Glomerular endothelial cell (primary cell): ENCODE measurements at places on chromosomes 7 and 10. TPM values are rescaled to one million over a fixed set of nuclear protein-coding genes. Genes with fewer than 3 reads are reported as not detected.

WDR86 gene
- 1.5 and 4.3 TPM in 2 replicates for total RNA-seq

CYP2C9 gene
- total RNA-seq: not detected in 2 replicates

VPS26A gene
- 43.9 and 55.7 TPM in 2 replicates for total RNA-seq

PCGF6 gene
- 11.5 and 11.9 TPM in 2 replicates for total RNA-seq

TNKS2 gene
- 47.1 and 50.3 TPM in 2 replicates for total RNA-seq

SPRN gene
- 0.64 and 0.92 TPM in 2 replicates for total RNA-seq

RBP4 gene
- total RNA-seq: not detected in 2 replicates

TMEM270 gene
- total RNA-seq: not detected in 2 replicates

MBL2 gene
- not detected in 2 replicates for total RNA-seq

NPC1L1 gene
- total RNA-seq: not detected in 2 replicates

SFRP5 gene
- total RNA-seq: not detected in 2 replicates

TEX47 gene
- not detected in 2 replicates for total RNA-seq

SBDS gene
- total RNA-seq: 87.8 and 114 TPM in 2 replicates

DNA sequence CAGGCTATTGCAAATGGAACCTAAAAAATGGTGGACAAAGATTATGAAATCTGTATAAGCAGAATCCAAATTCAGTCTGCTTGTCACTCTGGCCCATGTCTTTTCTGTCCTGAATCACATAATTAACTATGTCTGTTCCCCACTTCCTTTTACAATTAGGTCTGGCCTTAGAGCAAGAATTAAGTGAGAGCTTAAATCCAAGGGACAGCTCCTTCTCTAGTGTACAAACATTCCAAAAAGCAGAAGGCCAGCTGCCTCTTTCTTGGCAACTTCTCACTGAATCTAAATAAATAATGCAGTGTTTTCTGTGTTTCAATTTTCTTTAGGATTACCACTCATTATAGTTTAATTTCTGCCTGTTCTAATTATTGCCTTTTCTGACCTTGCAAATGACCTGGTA is 39.3 kb upstream of the NEBL start:
- no peak for DNase-seq

DNA sequence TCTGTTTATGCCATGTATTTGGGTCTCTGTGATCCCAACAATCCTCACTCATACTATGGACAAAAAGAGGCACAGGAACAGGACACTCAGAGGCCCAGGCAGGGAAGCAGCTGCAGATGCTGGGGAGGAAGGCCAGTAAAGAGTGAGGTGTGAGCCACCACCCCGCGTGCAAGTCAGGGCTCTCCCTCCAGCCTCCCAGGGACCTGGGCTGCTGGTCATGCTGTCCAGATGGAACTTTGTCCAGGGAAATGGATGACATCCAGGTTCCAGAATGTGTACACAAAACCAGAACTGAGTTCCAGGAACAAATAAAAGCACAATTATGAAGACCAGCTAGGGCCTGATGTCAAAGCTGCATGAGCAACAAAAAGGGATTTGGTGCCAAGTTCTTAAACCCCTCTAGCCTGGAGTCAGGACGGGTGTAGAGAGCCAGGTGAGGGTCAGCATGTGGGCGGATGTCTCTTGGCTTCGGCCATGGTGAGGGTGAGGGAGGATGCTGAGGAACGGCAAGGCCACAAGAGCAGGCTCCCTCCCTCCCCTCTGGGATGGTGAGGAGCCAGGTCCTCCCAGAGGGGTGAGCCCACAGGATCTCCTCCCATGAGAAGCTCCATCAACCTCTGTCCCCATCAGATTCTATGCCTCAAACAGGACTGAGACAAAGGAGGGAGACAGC is 739.7 kb downstream of the PARD3 start:
- no peak for DNase-seq

- no peak for DNase-seq
Measured at GRCh38 chr7:86720306-86720705, 76.6 kb downstream of the GRM3 start.

GRCh38 chr7:44104860-44105771 is 971 bp downstream of the AEBP1 start:
- no peak for DNase-seq

DNA sequence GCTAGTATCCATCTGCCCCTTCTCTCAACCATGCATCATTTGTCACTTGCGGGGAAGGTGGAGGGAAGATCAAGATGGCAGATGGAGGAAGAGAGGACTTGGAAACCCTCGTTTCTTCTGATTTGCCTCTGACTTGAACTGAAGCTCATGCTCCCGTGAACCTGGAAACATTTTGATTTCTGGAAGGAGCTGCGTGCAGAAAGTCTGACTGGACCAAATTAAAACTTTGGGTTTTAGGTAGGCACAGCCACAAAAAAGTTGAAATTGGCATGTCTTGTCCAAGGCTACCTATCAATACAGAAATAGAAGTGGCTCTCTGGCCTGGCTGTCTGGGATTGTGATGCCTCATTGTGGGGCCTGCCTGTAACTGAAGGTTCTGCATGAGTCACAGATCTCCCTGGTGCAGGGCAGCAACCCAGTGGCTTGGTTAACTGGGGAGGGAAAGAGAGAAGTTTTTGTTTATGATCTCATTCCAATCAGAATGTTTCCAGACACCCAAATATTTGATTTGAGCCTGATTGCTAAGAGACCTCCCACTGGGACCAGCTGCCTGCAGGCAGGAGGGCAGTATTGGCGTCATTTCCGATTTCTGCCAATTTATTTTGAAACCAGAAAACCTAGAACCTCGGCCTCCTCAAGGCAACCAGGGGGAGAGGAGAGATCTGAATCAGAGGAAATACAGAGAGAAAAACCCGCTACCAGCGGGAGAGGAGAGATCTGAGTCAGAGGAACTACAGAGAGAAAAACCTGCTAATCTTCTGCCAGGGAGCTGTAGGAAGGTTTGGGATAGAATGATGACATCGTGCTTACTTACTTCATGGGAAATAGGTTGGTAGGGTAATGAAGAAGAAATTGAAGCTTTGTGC is 363.6 kb downstream of the ANKRD30A start:
- DNase-seq: no peak

GRCh38 chr10:1268831-1269230 is 212.6 kb downstream of the WDR37 start:
- DNase-seq: no peak

DNA sequence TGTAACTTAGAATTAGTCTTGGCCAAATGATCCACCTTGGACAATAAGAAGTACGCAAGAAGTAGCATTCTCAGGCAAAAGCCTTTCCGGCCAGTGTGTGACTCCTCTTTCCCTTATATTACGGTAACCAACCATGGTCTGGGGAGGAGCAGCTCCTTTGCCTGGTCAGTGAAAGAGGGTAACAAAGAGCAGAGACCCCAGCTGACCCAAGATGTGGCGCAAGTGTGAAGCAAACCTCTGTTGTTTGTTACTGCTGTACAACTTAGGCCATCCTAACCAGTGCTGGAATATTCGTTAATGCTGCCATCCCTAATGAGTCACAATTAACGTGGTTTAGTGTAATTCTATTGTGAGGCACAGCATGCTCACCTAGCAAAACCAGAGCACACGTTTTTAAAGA is 44.0 kb downstream of the HIPK2 start:
- no peak for DNase-seq

DNA sequence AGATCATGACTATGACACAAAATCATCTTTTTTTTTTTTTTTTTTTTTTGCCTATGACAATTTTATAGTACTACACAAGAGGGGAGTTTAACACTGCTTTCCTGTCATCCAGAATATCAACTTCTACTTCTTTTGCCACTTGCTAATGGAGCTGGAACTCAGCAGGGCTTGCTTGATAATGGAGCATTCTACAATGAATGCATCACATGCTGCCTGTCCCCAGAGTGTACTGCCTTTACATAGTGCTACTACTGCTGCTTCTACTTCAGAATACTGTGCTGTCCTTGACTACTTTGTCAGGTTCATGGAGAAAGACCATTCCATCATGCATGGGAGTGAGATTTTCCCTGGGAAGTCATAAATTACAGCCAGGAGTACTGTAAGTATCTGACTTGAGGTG is 338.6 kb upstream of the SEMA3A start:
- DNase-seq: no peak

GRCh38 chr10:27783660-27784059 is 38.0 kb upstream of the MKX start:
- DNase-seq: peak; percentile 16

DNA sequence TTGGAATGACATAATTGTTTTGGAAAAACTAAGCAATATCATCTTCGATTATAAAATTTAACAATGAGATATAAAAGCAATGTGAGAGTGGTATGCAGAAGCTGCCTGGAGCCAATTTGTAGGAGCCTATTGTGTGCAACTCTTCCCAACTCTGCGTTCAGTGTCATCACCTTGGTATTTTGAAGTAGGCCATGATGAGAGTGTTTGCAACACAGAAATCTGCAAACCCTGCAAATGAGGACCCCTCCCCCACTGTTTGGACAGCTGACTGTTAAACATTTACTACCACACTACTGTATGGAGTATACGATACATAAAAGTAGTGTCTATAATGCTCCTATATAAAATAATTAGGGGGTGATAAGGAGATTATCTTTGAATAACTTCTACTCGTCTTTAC is 531.3 kb downstream of the ATRNL1 start:
- no peak for DNase-seq

DNA sequence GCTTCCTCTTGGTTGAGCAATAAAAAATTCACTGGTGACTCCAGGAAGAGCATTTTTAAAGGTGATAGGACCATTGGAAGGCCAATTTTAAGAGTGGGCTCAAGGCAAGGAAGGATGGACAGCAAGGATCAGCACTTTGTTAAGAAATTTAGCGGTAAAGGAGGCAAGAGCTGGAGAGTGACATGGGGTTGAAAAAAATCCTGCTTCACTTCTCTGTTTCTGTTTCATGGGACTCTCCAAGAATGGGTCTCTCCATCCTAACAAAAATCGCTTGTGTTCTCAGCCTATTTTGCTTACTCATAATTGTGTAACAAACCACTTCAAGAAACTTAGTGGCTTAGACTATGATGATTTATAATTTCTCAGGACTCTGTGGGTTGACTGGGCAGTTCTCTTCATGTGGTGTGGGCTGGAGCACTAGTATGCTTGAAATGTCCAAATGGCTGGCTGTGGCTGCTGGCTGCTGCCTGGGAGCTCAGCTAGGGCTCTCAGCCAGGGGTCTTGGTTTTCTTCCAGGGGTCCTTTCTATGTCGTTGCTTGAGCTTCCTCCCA is 59.8 kb upstream of the ZNRF2 start:
- no peak for DNase-seq

- no peak for DNase-seq
Measured at GRCh38 chr7:30904561-30904960, 7.1 kb upstream of the AQP1 start.

- no peak for DNase-seq
Measured at GRCh38 chr10:76977901-76978300, 659.7 kb downstream of the KCNMA1 start.

DNA sequence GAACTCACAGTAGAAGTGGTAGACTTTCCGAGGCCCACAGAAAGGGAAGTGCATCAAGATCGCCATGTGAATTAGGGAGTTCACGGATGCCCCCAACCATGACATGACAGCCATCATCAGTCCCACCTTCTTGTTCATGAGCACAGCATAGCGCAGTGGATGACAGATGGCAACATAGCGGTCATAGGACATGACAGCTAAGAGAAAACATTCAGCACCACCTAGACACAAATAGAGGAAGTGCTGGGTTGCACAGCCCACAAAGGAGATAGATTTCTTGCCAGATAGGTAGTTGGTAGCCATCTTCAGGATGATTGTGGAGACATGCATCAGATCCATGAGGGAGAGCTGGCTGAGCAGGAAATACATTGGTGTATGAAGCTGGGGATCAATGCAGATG is 342 bp downstream of the OR2AE1 start:
- no peak for DNase-seq

- DNase-seq: no peak
Measured at GRCh38 chr10:11653758-11654471, 42.5 kb upstream of the USP6NL start.

GRCh38 chr7:23619141-23619540 is 22.0 kb downstream of the CCDC126 start:
- no peak for DNase-seq

GRCh38 chr10:78924319-78925003 is 144.3 kb upstream of the ZMIZ1 start:
- no peak for DNase-seq

- DNase-seq: no peak
Measured at GRCh38 chr10:7789390-7789789, 1.4 kb downstream of the ATP5F1C start.

DNA sequence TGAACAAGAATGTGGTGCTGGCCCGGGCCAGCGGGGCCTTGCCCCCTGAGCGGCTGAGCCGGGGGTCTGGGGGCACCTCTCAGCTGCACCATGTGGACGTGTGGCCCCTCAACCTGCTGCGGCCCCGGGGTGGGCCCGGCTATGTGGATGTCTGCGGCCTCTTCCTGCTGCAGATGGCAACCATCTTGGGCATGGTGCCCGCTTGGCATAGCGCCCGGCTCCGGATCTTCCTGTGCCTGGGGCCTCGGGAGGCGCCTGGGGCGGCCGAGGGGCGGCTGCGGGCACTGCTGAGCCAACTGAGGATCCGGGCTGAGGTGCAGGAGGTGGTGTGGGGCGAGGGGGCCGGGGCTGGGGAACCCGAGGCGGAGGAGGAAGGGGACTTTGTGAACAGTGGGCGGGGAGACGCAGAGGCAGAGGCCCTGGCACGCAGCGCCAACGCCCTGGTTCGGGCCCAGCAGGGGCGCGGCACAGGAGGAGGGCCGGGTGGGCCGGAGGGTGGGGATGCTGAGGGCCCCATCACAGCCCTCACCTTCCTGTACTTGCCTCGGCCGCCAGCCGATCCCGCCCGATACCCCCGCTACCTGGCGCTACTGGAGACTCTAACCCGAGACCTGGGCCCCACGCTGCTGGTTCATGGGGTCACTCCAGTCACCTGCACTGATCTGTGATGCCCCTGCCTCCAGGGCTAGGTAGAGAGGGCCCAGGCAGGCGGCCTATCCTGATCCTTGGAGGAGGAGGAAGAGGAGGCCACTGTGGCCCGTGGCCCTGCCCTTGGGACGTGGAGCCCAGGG is 1.1 kb upstream of the TRIP6 start:
- no peak for DNase-seq

GRCh38 chr10:124329362-124329761 is 89.4 kb downstream of the OAT start:
- DNase-seq: no peak
